ENCODE measurements at places on chromosomes 3 and 15. TPM values are rescaled to one million over a fixed set of nuclear protein-coding genes. Genes with fewer than 3 reads are reported as not detected.

Gene SLC22A13
- 0.12 TPM for total RNA-seq

Gene RETNLB
- not detected for total RNA-seq

Gene IGF2BP2
- total RNA-seq, result 0.55 TPM

DNA sequence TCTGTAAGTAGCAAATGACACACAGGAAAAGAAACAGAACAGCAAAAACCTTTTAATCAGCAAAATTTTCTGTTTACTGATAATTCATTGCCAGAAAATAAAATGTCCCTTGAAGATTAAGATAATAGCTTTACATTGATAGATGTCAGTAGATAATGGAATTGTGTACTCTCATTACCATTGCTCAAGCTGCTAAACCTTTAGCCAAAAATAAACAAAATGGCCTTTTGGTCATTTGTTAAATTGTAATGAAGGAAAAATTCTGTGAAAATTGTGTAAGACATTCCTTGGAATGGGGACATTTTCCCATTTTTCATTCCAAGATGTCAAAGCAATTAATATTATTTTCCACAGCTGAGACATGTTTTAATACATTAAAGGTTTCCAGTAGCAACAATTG is 189.8 kb downstream of the PLOD2 start:
- no peak for DNase-seq

DNA sequence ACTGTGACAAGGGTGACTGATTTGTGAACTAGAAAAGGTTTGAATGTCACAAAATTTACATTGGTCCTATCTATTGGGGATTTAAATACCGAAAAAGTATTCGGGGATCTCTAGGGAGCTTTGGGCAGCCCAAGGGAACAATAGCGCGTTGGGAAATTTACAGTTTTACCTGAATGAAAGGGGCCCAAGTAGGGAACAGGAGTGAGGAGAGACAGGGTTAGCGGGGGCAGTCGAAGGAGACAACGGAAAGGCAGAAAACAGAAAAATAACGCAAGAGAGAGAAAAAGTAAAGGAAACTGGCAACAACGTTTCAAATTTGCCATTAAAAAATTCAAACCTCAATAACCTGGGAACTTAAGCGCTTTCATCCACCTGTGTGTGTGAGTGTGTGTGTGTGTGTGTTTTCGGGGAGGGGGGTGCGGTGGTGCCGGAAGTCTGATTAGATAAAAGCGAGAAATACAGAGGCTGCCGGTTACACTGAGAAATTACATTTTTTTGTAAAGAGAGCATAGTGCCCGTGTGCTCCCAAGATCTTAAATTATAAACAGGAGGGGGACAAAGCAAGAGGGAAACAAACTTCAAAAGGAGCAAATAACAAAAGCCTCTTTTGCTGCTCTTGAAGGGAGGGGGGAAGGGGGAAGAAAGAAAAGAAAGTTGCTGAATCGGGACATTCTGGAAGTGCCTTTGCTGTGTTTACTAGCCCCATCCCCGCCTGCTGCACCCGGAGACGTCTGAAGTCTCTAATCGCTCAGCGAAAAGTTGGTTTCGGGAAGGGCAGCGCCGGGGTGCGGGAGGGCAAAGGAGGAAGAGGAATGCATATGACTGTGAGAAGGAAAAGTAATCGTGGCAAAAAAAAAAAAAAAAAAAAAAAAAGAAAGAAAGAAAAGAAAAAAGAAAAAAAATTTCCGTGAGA is 721 bp upstream of the ZIC1 start:
- DNase-seq, result no peak

DNA sequence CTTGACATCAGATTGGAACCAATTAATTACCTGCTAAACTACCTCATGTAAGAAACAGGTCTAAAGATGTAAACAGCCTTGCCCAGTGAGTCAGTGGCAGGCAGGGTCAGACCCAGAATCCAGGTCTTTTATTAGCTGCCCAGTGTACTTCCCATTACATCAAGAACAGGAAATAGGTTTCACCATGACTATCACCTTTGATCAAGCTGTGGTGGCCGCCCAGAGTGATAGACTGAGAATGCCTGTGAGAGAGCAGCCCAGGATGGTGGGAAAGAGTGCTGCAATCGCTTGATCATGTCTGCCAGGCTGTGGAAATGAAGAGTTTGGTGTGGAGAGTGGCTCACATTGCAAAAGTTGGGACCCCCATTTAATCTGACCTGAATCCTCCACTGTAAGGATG is 61.3 kb upstream of the PIAS1 start:
- DNase-seq, result no peak

DNA sequence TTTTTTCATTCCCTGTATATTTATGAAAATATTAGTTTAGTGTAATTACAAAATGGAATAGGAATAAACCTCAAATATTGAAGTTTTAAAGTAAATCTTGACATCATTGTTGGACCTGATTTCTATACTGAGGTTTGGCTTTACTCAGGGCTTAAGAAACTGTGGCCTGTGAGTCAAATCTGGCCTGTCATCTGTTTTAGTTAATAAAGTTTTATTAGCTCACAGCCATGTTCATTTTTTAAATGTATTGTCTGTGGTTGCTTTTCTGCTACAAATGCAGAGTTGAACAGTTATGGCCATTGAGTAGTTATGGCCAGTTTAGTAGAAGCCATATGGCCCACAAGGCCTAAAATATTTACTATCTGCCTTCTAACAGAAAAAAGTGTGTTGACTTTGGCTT is 80.7 kb downstream of the DIPK2A start:
- DNase-seq, result no peak

GRCh38 chr3:170420307-170420821 is 1.7 kb downstream of the CLDN11 start:
- DNase-seq, result no peak

- no peak for DNase-seq
Observed at GRCh38 chr3:43113671-43114070, 7.8 kb upstream of the POMGNT2 start.

GRCh38 chr15:50767332-50767861 is 1.9 kb upstream of the SPPL2A start:
- peak; percentile 25 for DNase-seq

DNA sequence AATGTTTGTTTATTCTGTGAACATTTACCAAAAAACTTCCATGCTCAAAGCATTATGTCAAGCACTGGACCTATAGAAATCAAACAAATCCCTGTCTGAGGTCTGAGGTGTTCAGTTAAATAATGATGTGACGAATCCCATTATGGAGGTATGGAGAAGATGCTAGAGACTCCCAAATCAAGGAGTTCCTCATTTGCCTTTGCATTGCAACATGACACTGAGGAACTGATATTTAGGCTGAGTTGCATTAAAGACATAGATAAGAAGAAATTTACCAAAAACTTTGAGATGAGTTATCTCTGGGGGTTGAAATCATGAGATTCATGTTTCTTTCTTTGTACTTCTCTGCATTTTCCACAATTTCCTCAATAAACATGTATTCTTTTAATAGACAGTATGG is 16.0 kb downstream of the CD200 start:
- DNase-seq, result no peak

DNA sequence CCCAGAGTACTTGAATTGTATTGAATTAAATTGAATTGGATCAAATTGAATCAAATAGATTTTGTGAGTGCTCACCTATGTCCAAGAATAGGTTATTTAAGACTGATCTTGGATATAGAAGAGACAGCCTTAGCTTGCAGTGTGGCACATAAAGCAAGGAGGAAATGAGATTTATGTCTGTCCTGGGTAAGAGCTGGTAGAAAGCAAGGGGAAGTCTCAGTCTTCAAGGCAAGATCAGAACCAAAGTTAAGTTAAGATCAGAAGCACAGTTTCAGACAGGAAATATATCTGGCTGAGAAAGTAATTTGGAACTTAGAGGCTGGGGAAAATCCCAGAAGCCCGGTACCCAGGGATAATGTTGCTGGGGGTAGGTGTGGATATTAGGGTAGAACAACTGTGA is 244.4 kb upstream of the ARPP21 start:
- DNase-seq, result no peak

DNA sequence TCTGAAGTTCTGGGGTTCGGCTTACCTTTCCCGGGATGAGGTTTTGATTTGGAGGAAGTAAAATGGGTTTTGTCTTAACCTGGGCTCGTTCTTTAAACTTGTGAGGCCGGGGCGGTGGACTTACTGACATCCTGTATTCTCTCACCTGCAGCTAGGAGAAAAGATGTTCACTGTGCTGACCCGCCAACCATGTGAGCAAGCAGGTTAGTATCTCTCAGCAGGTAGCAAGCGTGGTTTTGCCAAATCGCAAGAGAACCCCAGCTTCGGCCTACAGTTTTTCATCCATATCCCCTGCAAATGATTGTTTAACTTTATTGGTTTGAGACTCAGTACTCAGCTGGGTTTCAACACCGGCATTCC is 891 bp downstream of the ENTPD3 start:
- no peak for DNase-seq
